ENCODE measurements at places on chromosomes 1 and 21.

- DNase-seq = no peak
Measured at GRCh38 chr1:59150577-59151386, 146.1 kb upstream of the FGGY start.

DNA sequence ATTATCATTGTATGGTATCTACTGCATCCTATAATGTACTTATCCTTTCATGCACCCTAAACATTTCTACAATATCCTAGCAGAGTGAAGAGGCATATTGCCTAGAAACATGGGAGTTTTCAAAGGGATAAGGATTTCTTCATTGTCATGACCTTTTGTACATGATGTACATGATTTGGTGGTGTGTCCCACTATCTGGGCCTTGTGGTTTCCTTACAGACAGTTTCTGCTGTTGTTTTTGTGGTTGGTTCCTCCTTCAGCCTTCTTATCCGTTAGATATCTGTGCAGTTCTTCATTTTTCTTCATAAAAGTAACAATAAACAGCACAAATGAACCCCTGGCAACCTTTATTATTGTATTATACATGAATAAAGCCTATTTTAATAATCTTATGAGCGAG lies 70.4 kb upstream of the BACH1 start:
- DNase-seq = no peak

GRCh38 chr1:62833529-62833928 lies 49.6 kb downstream of the ATG4C start:
- no peak for DNase-seq

- DNase-seq = no peak
Measured at GRCh38 chr21:27548486-27548885, 581.6 kb upstream of the ADAMTS5 start.

GRCh38 chr1:206916000-206916709 lies 5.6 kb downstream of the FCMR start:
- DNase-seq = no peak
